ENCODE measurements at places on chromosomes 3 and 15. TPM values are rescaled to one million over a fixed set of nuclear protein-coding genes. Genes with fewer than 3 reads are reported as not detected.
A peak's percentile ranks its signal among the peaks of the same experiment; 100 is the strongest.

DNA sequence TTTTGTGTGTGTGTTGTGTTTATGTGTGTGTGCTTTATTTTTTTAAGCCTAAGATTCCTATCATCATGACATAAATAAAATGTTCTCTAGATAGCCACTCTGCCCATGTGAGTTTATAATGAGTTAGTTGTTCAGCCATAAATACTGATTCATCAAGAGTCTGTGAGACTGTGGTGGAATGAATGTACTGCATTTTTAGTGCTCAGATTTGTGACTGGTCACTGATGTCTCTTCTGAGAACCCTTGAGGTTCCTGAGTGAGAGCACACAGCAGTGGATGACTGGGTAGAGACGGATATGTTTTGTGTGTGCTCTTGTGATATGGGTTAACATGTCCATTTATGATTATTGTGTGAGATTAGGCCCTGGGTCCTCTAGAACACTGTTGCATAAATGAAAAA, 51.2 kb downstream of the SETD5 start:
- no peak for DNase-seq

- no peak for DNase-seq
Measured at GRCh38 chr3:4503050-4503449, 9.9 kb downstream of the ITPR1 start.

DNA sequence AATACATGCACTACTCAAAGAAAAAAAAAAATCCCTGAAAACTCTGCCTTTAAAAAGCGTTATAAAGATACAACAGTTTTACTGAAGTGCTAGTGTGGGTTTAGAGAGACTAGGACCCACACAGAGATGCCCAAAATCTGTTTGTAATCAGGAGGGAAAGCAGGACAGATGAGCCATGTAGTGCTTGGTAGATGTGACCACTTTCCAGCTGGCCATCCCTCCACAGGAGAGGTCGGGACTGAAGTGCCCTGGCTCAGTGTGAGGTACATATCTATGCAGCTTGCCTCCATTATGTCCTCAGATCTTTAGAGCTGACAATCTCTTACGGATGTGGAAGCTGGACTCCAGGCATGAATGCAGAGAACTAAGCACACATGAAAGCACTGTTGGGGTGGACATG, 57.5 kb upstream of the NANOGP8 start:
- no peak for DNase-seq

- no peak for DNase-seq
Measured at GRCh38 chr3:136377508-136377907, 127.4 kb downstream of the PCCB start.

GRCh38 chr15:70146771-70147170, 49.1 kb upstream of the TLE3 start:
- no peak for DNase-seq

GRCh38 chr15:100890850-100891249, 11.2 kb downstream of the ALDH1A3 start:
- no peak for DNase-seq

GRCh38 chr15:28962851-28963710, 77.3 kb downstream of the APBA2 start:
- DNase-seq = no peak

DNA sequence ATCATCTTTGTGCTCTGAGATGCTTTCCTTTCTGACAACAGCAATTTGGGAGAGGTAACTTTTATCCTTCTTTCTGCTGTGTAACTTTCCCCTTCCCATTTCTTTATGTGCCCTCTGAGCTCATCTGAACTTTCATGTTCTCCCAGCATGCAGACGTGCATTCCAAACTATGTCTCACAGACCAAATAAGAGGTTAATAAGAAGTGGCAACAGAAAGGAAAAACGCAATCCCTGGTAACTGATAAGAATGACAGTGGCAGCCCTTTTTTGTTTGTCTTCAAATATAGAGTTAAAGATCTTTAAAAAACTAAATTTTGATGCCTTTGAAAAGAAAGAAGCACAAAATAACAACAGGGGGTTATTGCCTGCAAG, 533.4 kb downstream of the FOXP1 start:
- peak; percentile 63 for DNase-seq

GRCh38 chr3:94359996-94360395, 297.1 kb downstream of the NSUN3 start:
- DNase-seq = no peak

GRCh38 chr15:91921188-91921842, 67.8 kb downstream of the SLCO3A1 start:
- DNase-seq = no peak

DNA sequence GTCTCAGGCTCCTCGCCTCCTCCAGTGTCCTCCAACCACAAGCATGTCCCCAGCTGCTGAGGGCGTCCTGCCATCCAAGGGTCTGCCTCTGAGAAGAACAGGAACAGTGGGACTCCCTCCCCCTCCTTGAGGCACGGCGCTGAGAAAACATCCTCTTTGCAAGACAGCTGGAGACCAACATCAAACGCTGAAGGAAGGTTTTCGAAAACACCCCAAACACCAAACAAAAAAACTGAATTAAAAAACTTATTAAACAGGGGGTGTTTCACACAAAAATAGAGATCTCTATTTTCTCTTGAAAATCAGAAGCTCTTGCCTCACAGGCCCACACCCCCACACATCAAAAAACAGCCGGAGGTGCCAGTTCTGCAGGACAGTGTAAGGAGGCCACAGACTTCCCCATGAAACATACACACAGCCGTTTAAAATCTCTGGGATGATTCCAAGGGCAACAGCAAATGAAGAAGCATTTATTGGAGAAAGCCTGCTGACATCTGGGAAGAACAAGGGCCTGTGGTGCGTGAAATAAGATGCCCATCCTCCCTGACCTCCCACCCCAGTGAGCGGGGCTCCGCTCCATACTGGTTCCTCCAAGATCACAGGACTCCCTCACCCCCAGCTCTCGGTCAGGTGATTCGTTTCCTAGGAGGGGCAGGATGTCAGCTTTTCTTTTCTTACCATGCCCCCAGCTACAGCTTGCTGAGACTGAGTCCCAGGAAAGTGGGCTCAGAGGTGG, 71.3 kb downstream of the NUP210 start:
- no peak for DNase-seq

GRCh38 chr15:95281470-95281869, 1049.0 kb upstream of the NR2F2 start:
- no peak for DNase-seq

GRCh38 chr3:31748933-31749295, 216.2 kb downstream of the STT3B start:
- no peak for DNase-seq

DNA sequence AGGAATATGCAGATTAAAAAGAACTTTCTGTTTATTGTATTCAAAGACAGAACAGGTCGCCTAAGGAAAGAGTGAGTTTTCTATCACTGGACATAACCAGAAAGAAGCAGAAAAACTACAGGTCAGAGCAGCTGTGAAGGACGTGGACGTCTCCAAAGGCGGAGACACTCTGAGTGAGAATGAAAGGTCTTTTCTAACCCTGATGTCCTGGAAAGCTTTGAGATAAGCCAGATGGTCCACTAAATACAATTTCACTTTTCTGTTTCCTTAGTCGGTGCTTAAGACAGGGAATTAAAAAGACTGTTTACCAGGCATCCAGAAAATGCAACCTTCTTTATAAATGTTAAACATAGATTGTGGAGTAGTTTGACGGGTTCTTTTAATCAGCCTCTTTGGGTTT, 360.4 kb downstream of the FGF12 start:
- no peak for DNase-seq

GRCh38 chr15:37446921-37447320, 346.6 kb upstream of the MEIS2 start:
- no peak for DNase-seq

The BNC1 gene
- total RNA-seq = not detected

The NR2F2 gene
- 5.0 TPM for total RNA-seq

The ZNF501 gene
- total RNA-seq = 2.8 TPM

The NAALADL2 gene
- total RNA-seq = 0.34 TPM

The CCNB2 gene
- total RNA-seq = 80.9 TPM

The GCSAM gene
- total RNA-seq = not detected

The IFRD2 gene
- 96.1 TPM for total RNA-seq

The GPR87 gene
- not detected for total RNA-seq

The SLC22A13 gene
- not detected for total RNA-seq

The C2CD4A gene
- 0.20 TPM for total RNA-seq
